Stimulated activated CD8-positive, alpha-beta memory T cell treated with anti-CD3 and anti-CD28 coated beads, Interleukin-4, amount 100 ng/mL, for 48 hours (primary cell): ENCODE measurements at places on chromosomes 2 and 18.

DNA sequence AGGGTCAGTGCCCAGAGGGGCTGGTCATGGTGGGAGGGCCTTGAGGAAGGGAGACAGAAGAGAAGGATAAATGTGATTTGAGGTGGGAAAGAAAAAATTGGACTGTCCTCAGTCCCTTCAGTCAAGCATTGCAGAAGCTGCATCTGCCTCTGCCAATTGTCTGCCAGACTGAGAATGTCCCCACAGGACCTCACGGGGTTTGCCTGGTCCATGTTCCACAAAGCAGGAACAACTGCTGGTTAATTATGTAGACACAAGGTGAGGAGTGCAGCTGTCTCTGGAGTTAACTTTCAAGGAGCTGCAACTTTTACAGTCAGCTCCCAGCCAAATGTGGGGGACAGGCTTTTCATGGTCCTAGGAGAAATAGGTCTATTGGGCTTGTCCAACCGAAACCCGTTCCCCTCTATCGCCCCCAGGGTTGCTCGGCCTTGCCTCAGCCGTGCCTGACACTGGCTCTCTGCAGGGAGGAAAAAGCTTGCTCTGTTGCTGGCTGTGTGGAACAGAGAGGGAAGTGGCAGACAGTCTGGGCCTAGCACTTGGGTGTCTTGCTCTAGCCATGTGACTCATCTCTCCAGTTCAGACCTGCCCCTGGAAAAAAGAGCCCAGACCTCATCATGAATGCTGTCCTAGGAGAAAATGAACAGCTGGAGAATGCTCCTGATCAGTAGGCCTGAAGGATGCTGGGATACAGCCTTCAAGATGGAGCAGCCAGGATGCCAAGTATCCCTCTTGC, 31.1 kb upstream of the PAX8 start:
- DNase-seq = no peak

DNA sequence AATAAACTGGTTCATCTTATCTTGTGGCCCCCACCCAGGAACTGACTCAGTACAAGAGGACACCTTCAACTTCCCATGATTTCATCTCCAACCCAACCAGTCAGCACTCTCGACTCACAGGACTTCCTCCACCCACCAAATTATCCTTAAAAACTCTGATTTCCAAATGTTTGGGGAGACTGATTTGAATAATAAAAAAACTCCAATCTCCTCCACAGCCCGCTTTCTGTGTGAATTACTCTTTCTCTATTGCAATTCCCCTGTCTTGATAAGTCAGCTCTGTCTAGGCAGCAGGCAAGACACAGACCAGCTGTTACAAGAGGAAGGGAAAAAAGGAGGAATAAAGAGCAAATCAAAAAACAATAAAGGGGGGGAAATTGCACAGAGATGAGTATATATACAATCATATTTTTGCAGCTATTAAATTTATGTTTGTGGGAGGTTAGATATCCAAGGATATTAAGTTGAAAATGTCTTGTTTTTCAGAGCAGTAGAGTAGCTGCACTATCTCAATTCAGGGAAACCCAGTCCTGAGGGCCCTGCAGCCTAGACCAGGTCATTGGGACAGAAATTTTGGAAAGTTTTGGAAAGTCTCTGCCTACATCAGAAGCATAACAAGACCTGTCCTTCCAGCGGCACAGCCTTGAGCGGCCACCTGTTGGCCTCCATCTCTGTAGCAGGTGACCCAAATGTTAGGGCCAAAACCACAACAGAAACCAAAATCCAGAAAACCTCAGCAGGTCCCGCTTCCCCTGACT, 32.8 kb upstream of the SIGLEC15 start:
- no peak for DNase-seq

DNA sequence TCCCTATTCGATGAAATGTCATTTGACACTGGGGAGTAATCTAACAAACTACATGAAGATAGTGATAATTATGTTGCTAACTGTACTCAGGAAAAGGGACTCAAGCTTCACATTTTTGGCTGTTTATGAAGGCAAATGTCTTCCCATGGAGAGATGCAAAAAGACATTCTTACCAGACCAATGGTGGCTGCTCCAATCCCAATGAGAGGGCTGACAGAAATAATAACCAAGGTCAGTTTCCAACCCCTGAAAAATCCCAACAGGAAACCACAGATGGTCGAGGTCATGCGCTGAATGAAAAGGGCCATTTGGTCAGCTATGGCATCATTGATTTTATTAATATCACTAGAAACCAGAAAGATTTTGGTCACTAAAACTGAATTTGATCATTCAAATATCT, 37.6 kb downstream of the ABCB11 start:
- DNase-seq = no peak

- DNase-seq = peak; percentile 84
Observed at GRCh38 chr2:235779444-235779896, 285.6 kb downstream of the AGAP1 start.

- DNase-seq = no peak
Observed at GRCh38 chr2:120465012-120465700, 119.2 kb downstream of the INHBB start.

- no peak for DNase-seq
Observed at GRCh38 chr2:217804791-217805667, 197.8 kb downstream of the TNS1 start.

DNA sequence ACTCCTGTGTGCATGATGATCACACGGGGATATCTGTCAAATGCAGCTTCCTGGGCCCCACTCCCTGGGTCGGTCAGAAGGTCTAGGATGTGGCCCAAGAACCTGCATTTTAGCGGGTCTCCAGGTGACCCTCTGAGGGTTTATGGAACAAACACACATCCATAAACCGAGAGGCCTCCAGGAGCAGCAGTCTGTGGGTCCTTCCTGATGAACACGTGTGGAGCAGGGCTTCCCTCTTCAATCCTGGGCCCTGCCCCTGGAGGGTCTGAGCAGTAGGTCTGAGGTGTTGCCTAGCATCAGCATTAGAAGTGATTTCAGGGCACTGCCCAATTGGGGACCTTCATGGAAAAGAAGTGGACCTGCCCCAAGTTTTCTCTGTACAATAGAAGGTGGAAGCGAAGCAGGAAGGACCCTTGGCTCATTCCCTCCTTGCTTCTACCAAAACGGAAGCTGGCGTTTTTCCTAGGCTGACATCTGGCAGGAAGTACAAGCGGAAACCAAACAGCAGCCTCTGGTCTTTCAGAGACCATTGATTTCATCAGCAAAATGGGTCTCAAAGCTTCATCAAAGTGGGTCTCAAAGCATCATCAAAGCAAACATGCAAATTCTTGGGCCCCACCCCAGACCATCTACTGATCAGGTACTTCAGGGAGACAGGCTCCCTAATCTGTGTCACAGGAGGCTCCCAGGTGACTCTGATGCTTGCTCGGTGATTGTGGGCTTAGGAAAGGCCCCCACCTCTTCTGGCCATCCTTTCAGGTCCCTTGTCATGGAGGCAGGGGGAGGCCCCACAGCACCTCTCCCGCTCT, 30.7 kb downstream of the INO80C start:
- DNase-seq = no peak

DNA sequence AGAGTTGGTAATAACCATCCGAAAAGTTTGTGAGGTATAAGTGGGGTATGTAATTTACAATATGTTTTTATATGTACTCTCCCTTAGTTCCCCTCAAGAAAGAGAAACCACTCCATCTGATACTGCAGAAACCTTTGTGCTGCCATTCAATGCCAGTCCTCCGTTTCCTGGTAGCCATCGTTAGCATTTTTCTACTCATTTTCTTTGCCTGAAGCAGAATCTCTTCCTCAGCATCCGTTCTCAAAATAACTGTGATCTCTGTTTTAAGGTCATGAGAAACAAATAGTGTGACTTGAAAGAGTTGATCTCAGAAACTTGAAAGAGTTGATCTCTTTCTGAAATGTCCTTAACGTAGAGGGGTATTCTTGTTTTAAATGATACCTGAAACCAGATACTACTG, 996 bp downstream of the PTCD3 start:
- no peak for DNase-seq

GRCh38 chr2:174007010-174007409, 41.8 kb upstream of the SP3 start:
- DNase-seq = no peak

- DNase-seq = no peak
Observed at GRCh38 chr2:45312275-45312674, 298.8 kb downstream of the SRBD1 start.
